Esophagus muscularis mucosa (tissue), 4 donors: ENCODE measurements at places on chromosomes 7 and 10. TPM values are rescaled to one million over a fixed set of nuclear protein-coding genes. Genes with fewer than 3 reads are reported as not detected.

DNA sequence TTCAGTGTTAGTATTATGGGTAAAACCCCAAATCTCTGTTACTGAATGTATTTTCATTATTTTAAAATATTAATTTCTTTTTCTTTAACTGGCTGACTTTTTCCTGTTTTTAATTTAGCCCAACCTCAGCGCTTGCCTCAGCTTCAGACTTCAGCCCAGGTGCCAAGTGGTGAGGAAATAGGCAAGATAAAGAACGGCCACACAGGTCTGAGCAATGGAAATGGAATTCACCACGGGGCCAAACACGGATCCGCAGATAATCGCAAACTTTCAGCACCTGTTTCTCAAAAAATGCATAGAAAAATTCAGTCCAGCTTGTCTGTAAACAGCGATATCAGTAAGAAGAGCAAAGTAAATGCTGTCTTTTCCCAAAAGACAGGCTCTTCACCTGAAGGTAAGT is 57.5 kb downstream of the MDFIC start:
- no peak overlapping the region for H3K4me3 ChIP-seq
- H3K27me3 ChIP-seq, result no peaks in the 10 kb centered on the region
- H3K4me1 ChIP-seq, result peaks cover 17% of the 10 kb centered on the region
- H3K36me3 ChIP-seq, result no peaks in the 10 kb centered on the region
- H3K27ac ChIP-seq, result no peak overlapping the region

DNA sequence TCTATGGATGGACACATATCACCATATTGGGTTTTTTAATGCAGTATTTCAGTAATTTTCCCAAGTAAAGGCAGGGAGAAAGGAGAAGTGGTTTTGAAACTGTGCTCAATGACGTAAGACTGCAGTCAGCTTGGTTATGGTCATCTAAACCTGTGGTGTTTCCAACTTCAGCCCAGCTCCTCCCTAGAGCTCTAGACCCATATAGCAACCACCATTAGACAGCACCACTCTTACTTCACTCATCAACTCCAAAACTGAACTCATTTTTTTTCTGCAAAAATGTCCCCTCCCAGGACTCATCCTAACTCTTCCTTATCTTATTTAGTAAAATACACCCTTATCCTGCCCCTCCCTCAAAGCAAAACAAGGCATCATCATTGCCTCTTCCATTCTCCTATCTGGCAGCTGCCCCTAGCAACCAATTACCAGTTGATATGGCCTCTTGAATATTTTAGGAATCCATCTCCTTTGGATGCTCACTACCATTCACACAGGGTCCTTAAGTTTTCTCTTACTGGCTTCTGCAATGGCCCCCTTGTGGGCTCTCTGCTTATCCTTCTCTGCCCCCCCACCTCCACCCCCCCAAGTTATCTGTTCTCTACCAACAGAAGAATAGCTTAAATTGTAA is 1.5 kb upstream of the RALA start:
- no peak for DNase-seq
- no peaks in the 10 kb centered on the region for H3K27me3 ChIP-seq
- H3K36me3 ChIP-seq, result no peaks in the 10 kb centered on the region
- H3K4me3 ChIP-seq, result no peak overlapping the region
- H3K4me1 ChIP-seq, result peaks cover 18% of the 10 kb centered on the region

The FBXO24 gene
- 0.63 TPM for total RNA-seq

DNA sequence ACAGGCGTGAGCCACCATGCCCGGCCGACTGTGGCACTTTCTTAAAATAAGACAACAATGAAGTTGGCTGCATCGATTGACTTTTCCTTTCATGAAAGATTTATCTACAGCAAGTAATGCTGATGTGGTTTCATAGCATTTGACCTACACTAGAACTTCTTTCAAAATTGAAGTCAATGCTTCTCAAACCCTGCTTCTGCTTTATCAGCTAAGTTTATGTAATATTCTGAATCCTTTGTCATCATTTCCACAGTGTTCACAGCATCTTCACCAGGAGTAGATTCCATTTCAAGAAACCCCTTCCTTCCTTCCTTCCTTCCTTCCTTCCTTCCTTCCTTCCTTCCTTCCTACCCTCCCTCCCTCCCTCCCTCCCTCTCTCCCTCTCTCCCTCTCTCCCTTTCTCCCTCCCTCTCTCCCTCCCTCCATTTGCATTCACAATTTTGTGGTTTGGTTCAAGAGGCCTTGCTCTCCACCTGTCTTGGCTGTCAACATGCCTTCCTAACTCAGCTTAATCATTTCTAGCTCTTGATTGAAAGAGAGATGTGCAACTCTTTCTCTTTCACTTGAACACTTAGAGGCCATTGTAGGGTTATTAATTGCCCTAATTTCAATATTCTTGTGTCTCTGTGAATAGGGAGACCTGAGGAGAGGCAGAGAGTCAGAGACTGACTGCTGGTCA is 52.1 kb downstream of the HDAC9 start:
- H3K4me1 ChIP-seq, result peaks cover 12% of the 10 kb centered on the region
- no peaks in the 10 kb centered on the region for H3K27me3 ChIP-seq
- no peak overlapping the region for H3K4me3 ChIP-seq
- no peak overlapping the region for H3K27ac ChIP-seq
- no peaks in the 10 kb centered on the region for H3K36me3 ChIP-seq

The BLNK gene
- 5.0 TPM for total RNA-seq

GRCh38 chr10:118908557-118909256 is 120.8 kb upstream of the NANOS1 start:
- no peaks in the 10 kb centered on the region for H3K36me3 ChIP-seq
- no peak for DNase-seq
- peaks cover 11% of the 10 kb centered on the region for H3K4me1 ChIP-seq
- H3K27ac ChIP-seq, result no peak overlapping the region

GRCh38 chr7:37187179-37187578 is 261.5 kb downstream of the ELMO1 start:
- DNase-seq, result no peak
- peaks cover 6% of the 10 kb centered on the region for H3K4me1 ChIP-seq
- H3K4me3 ChIP-seq, result no peak overlapping the region
- H3K27me3 ChIP-seq, result no peaks in the 10 kb centered on the region
- H3K27ac ChIP-seq, result no peak overlapping the region

DNA sequence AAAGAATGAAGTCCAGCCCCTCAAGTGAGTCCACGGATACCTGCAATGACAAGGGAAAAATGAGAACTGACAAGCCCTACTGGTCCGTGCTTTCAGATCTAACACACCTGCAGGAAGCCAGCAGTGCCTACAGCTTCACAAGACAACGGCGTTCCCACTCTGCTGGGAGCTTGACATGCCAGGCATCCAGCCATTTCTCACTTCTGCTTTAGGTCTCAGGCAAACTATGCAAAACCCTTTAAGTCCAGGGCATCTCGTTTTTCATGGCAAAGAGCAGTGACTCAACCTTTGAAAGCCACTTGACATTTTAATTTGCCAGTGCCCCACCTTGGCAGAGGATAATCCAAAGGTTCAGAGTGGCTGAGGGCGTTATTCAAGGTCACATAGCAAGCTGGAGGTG is 49.1 kb upstream of the GPAM start:
- H3K36me3 ChIP-seq, result no peaks in the 10 kb centered on the region
- H3K4me3 ChIP-seq, result no peak overlapping the region
- no peaks in the 10 kb centered on the region for H3K27me3 ChIP-seq
- DNase-seq, result no peak

GRCh38 chr7:13421776-13422175 is 567.7 kb downstream of the ETV1 start:
- H3K4me3 ChIP-seq, result no peak overlapping the region
- no peak for DNase-seq
- H3K27me3 ChIP-seq, result no peaks in the 10 kb centered on the region
- no peak overlapping the region for H3K27ac ChIP-seq

The NUDT1 gene
- total RNA-seq, result 10.9 TPM

GRCh38 chr7:16940776-16941175 is 59.0 kb upstream of the AGR3 start:
- H3K27ac ChIP-seq, result no peak overlapping the region
- H3K4me1 ChIP-seq, result no peaks in the 10 kb centered on the region
- no peak overlapping the region for H3K4me3 ChIP-seq
- no peaks in the 10 kb centered on the region for H3K36me3 ChIP-seq
- no peaks in the 10 kb centered on the region for H3K27me3 ChIP-seq
- no peak for DNase-seq

- no peak for DNase-seq
- H3K36me3 ChIP-seq, result no peaks in the 10 kb centered on the region
- peaks cover 28% of the 10 kb centered on the region for H3K4me1 ChIP-seq
- no peak overlapping the region for H3K4me3 ChIP-seq
- no peak overlapping the region for H3K27ac ChIP-seq
Observed at GRCh38 chr10:14667280-14667679, 107.4 kb downstream of the FAM107B start.

The GSDME gene
- 6.5 TPM for total RNA-seq

The TDRD1 gene
- 0.42 TPM for total RNA-seq

The INA gene
- total RNA-seq, result 3.1 TPM

DNA sequence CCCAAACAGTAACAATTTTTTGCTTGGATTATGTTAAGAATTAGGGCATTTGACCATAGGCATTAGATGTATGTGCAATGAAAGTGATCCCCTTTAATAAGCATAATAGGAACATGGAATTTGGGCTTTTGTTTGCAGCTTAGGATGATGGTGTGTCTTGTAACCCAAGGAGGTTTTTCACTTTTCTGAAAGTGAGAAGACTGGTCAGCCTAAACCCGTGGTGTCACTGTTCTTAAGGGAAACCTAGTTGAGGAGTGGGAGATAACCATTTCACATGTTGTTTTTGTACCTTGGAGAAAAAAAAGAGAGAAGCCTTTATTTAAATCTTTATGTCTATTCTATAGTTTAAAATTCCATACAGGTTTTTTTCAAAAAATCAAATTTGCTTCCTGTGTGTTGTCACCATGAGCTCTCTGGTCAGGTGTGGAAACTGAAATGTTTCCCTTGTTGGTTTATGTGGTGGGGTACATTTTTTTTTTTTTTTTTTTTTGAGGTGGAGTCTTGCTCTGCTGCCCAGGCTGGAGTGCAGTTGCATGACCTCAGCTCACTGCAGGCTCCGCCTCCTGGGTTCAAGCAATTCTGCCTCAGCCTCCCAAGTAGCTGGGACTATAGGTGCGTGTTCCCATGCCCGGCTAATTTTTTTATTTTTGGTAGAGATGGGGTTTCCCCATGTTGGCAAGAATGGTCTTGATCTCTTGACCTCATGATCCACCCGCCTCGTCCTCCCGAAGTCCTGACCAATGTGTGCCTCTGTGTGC is 7.7 kb downstream of the CCM2 start:
- no peaks in the 10 kb centered on the region for H3K27me3 ChIP-seq
- no peak overlapping the region for H3K27ac ChIP-seq
- no peak overlapping the region for H3K4me3 ChIP-seq

The ZNF800 gene
- total RNA-seq, result 24.7 TPM

GRCh38 chr10:62048919-62049623 is 147.6 kb downstream of the ARID5B start:
- H3K36me3 ChIP-seq, result peaks cover 26% of the 10 kb centered on the region
- H3K27me3 ChIP-seq, result no peaks in the 10 kb centered on the region
- H3K27ac ChIP-seq, result peak overlapping the region; percentile 90
- peak overlapping the region; percentile 75 for H3K4me3 ChIP-seq
- peaks cover 62% of the 10 kb centered on the region for H3K4me1 ChIP-seq

The KCNMA1 gene
- 245 TPM for total RNA-seq

The PDE6C gene
- total RNA-seq, result not detected

The CPN1 gene
- total RNA-seq, result not detected

The CLDN15 gene
- total RNA-seq, result 5.6 TPM

DNA sequence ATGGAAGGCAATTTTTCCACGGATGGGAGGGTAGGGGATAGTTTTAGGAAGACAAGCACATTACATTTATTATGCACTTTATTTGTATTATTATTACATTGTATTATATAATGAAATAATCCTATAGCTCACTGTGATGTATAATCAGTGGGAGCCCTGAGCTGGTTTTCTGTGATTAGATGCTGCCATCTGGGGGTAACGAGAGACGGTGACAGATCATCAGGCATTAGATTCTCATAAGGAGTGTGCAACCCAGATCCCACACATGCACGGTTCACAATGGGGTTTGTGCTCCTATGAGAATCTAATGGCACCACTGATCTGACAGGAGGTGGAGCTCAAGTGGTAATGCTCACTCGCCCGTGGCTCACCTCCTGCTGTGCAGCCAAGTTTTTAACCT is 103.9 kb upstream of the STK17A start:
- no peak overlapping the region for H3K27ac ChIP-seq
- DNase-seq, result peak; percentile 81
- no peak overlapping the region for H3K4me3 ChIP-seq
- H3K4me1 ChIP-seq, result peaks cover 5% of the 10 kb centered on the region
- H3K27me3 ChIP-seq, result no peaks in the 10 kb centered on the region

The RHEB gene
- total RNA-seq, result 182 TPM

GRCh38 chr10:8066124-8066523 is 11.6 kb downstream of the GATA3 start:
- no peak overlapping the region for H3K27ac ChIP-seq
- DNase-seq, result no peak
- H3K4me3 ChIP-seq, result no peak overlapping the region
- H3K27me3 ChIP-seq, result peaks cover 6% of the 10 kb centered on the region
- no peaks in the 10 kb centered on the region for H3K36me3 ChIP-seq
- H3K4me1 ChIP-seq, result no peaks in the 10 kb centered on the region
